ENCODE measurements at places on chromosomes 5 and 9.

DNA sequence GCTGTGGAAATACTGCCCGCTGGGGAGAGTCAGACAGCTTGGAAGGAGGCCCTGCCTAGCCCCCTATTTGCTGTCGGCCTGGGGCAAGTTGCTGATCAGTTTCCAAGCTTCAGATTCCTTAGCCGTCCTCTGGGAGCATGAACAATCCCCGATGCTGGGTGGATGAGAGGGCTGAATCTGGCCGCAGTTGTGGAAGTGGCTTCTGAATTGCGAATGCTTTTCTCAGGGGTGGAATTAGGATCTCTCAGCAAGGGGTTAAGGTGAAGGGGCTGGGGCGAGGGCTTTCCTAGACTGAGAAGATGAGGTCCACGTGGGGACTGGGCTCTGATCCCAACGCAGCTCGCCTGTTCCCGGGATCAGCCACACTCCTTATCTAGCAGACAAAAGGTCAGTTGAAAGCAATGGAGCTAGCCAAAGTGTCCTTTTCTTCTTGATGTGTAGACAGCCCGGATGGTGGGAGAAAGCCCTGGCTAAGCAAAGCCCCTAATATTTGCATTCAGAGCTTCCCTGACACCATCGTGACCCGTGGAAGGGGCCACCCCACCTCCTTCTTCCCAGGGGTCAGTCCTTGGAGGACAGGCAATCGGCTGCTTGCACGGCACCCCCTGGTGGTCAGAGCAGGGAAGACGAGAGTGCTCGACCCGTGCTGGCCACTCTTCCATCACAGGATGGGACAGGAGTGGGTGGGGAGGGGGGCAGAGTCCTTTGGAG is 54.9 kb downstream of the COL15A1 start:
- DNase-seq = peak; percentile 56

- no peak for DNase-seq
These were observed 602.8 kb downstream of the IRX1 start for GRCh38 chr5:4198461-4198860.

GRCh38 chr5:71882826-71883741 is 164.0 kb downstream of the CARTPT start:
- DNase-seq = no peak

- DNase-seq = no peak
These were observed 133.8 kb downstream of the ARHGEF28 start for GRCh38 chr5:73759771-73760170.

DNA sequence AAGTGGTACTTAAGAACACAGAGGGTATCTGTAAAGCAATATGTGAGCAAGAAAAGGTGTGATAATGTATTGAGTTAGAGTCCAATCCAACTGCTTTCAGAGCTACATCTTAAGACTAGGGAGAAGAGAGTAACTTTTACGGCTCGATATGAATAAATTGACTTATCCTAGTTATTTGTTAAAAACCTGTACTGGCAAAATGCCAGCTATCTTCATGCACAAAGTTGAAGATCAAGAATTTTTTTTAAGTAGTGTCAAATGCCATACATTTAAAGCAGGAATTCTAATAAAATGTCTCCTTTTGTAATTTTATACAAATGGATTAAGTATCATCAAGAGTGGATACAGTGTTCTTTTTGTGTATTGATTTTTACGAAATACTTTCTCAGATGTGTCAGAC is 305.2 kb downstream of the KIAA0825 start:
- no peak for DNase-seq

DNA sequence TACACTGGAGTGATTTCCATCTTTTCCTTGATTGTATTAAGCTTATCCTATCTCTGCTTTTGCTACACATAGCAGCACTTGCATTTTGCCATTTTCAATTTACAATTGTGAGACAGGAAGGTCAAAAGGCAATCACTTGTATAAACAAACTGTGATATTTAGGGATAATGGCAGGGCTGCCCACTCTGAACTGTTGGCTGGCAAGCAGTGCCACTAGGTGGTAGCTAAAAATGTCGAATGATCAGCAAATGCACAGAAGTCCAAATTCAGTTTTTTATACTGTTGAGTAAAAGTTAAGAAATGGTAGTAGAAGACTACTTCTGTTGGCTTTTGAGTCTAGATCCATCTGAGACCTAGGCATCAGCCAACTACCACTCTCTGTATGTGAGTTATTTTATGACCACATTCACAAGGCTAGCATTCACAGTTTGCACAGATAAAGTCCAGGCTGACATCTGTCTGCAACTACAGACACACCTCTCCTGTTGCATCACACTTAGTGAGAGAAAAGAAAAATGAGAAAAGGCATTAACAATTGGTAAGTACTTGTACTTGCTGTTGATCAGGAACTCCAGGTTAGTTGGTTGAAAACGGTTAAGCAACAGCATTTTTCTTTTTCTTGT is 108.8 kb upstream of the ASTN2 start:
- DNase-seq = no peak

GRCh38 chr5:122319897-122320296 is 7.9 kb downstream of the SNCAIP start:
- no peak for DNase-seq

GRCh38 chr9:78493166-78493742 is 196.3 kb downstream of the PSAT1 start:
- DNase-seq = no peak

GRCh38 chr5:163574472-163575440 is 69.3 kb downstream of the MAT2B start:
- no peak for DNase-seq

GRCh38 chr9:3873818-3874217 is 348.0 kb upstream of the RFX3 start:
- DNase-seq = no peak

GRCh38 chr5:154900066-154900465 is 37.9 kb downstream of the GEMIN5 start:
- no peak for DNase-seq

- no peak for DNase-seq
These were observed 51.4 kb upstream of the NRARP start for GRCh38 chr9:137353223-137354152.

- DNase-seq = no peak
These were observed 57.2 kb downstream of the DENND1A start for GRCh38 chr9:123872710-123873109.

- no peak for DNase-seq
These were observed 47.1 kb upstream of the SH3GL2 start for GRCh38 chr9:17531642-17532254.

- no peak for DNase-seq
These were observed 26.3 kb upstream of the CORO2A start for GRCh38 chr9:98218562-98219363.

DNA sequence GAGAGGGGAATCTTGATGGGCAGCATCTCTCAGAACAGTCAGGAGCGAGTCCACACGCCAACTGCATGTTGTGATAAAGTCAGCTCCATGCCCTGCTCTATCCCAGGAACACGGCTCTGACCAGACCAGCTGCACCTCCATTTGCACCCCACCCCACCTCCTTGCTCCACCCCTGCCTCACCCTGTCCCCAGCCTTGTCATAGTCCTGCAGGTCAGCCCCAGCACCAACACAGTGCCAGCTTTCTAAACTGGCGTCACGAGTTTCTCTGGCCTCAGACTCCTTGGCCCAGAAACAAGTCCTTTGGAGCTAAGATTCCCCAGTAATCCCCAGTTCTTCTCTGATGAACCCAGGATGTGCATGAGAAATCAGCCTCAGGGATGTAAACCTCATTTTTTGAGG is 23.5 kb downstream of the GGTA1 start:
- no peak for DNase-seq

GRCh38 chr5:151101151-151101550 is 20.3 kb upstream of the TNIP1 start:
- no peak for DNase-seq

- DNase-seq = no peak
These were observed 2.0 kb downstream of the ENHO start for GRCh38 chr9:34520505-34521385.

DNA sequence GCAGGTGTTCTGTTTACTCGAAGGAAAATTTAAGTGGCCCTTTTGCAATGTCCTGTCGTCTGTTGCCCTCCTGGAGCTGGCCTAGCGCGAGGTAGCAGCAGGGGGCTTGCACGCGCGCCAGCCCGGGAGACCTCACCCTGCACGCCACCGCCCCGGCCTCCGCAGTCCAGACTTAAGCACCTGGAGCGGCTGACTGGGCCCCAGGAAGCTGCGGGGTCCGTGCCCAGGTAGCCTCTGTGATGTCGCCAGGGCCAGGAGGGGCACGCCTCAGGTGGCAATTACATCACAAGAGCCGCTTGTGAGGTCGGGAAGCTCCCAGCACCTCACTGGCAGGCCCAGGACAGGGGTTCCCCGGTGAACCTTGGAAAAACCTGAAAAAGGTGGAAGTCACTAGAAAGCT is at the start of gene SAXO1:
Gene SAXO1 (minus strand): TSS at position 195 of the 400 bp plus-strand sequence. CDS start 301 bp downstream, outside the sequence.
- DNase-seq = no peak

GRCh38 chr5:57659886-57660285 is 177.3 kb upstream of the ACTBL2 start:
- no peak for DNase-seq

GRCh38 chr9:134778156-134778555 is 102.5 kb upstream of the FCN2 start:
- no peak for DNase-seq

DNA sequence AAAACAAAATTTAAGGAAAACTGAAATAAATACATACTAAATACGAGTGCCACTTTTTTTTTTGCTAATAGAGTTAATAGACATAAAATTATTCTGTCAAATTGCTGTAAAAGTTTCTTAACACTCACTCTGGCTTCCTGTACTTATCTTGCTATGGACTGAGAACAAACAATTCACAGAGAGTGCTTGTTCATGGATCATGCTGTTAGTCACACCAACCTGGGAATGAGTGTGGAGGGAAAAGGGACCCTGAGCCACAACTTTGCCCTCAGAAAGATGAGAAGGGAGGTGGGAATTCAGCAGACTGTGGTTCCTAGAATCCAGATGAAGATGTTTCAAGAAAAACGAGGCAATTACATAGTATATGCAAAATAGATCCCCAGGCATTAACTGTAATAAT is 246.9 kb downstream of the FBXL7 start:
- no peak for DNase-seq

- DNase-seq = no peak
These were observed 180.5 kb downstream of the CRB2 start for GRCh38 chr9:123536455-123536868.

DNA sequence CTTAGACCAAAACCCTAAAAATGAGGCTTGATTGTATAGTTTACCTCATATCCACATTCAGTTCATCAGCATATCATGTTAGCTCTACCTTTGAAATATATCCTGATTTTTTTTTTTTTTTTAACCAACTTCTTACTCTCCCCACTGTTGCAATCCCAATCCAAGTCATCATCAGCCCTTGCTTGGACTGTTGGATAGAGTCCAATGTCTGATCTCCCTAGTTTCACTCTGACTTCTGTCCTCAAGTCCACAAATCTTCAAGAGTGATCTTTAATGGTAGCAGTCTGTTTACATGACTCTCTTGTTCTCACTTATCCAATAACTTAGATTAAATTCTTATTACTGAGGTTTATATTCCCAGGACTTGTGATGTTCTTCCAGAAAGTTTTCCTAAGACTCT is 30.8 kb downstream of the NAA35 start:
- DNase-seq = no peak

- no peak for DNase-seq
These were observed 32.0 kb downstream of the SEMA5A start for GRCh38 chr5:9513827-9514226.

DNA sequence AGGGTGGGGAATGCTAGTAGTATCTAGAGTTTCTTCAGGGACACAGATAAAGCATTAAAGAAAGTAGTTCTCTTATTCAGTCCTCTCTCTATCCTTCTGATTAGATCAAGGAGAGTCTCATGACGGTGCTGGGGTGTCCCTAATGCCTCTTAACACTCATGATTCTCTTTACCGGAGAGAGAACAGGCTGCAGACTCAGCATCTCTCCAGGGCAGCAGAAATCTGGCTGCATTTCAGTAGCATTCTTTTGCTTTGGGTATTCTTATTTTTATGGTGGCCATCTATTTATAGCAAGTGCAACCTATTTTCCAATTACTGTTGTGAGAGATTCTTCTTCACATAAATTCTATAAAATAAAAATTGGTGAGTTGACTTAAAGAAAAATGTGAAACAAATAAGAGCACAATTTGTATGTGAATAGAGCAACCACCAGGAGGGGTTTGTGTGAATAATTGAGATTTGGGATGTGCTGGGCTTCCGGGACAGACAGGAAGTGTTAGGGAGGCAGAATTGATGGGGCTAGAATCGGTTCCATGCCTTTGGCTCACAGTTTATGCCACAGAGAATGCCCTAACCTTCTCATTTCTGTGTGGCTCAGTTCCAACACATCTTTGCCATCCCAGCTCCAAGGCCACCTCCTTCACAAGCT is 23.8 kb upstream of the BOD1 start:
- DNase-seq = no peak

DNA sequence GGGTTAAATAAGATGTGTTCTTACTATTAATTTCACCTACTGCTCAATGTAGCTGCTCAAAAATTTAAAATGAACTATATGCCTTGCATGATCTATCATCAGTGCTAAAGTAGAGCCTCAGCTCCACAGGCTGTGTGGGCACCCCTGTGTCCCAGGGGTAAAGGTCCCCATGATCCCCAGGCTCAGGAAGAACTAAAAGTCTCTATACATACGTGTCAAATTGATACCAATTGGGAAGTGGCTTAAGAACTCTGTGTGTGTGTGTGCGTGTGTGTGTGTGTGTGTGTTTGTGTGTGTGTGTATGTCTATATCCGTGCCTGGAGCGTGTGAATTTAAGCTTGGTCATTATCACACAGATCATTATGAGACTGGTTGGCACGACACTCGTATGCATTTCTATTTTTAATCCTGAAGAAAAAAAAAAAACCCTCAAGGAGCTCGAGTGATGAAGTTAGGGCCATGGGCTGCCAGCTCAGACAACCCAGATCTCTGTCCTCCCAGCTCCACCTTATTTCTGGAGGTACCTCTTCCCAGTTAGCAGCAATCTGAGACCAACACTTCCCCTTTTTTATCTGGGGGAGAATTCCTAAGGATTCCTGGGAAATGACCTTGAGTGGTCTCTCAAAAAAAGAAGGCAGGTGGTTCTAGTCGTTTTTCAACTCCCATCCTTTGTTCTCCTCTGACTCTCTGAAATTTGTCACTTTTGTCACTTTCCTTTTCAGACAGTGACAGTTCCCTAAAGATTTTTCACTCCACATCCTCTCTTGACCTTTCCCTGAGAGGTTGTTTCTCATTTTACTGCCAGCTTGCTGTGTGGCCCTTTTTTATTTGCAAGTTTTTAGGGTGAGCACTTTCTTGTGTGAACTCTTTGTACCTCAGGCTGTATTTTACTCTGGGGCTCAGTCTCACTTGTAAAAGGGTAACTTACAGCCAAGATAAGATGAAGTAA is 45.7 kb upstream of the CTXN3 start:
- no peak for DNase-seq

- no peak for DNase-seq
These were observed 204.9 kb upstream of the TARS1 start for GRCh38 chr5:33235824-33236223.
